SJCRH30 (cell line): ENCODE measurements at places on chromosomes 4 and X. TPM values are rescaled to one million over a fixed set of nuclear protein-coding genes. Genes with fewer than 3 reads are reported as not detected.

Gene MAGEE1
- 2.0 and 2.1 TPM in 2 replicates for total RNA-seq

- no peaks in the 10 kb centered on the region for H3K27me3 ChIP-seq
- no peaks in the 10 kb centered on the region for H3K4me1 ChIP-seq
- no peaks in the 10 kb centered on the region for H3K36me3 ChIP-seq
- no peak for DNase-seq
- H3K27ac ChIP-seq, result no peak overlapping the region
Measured at GRCh38 chr4:146029147-146029546, 90.5 kb upstream of the ZNF827 start.

Gene YIPF7
- total RNA-seq, result not detected in 2 replicates

GRCh38 chr4:147044241-147044640, 98.6 kb upstream of the TTC29 start:
- H3K27ac ChIP-seq, result no peak overlapping the region
- H3K36me3 ChIP-seq, result no peaks in the 10 kb centered on the region
- peaks cover 19% of the 10 kb centered on the region for H3K4me1 ChIP-seq
- DNase-seq, result no peak

DNA sequence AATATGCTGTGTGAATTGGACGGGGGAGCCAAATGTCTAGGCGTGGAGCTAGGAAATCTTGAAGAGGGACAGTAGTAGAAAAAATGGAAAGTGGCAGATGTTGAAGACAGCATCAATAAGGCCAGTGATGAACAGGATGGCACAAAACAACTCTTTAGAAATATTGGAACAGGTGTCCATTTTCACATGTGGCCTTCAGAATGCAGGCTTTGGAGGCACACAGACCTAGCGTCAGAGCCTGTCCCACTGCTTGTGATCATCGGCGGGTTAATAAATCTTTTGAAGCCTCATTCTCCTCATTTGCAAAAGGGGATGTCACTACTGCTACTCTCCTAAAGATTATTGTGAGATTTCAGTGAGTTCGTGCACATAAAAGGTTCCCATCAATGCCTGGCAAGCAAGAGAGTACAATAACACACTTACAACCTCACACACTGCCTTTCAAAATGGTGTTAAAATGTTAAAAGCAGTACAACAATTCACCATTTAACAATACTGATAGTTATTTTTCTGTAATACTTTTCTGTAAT, 2.4 kb downstream of the PDLIM3 start:
- no peaks in the 10 kb centered on the region for H3K27me3 ChIP-seq
- peaks cover 12% of the 10 kb centered on the region; the same call in 1 of the 2 replicates for H3K36me3 ChIP-seq
- H3K4me1 ChIP-seq, result peaks cover 16% of the 10 kb centered on the region
- H3K4me3 ChIP-seq, result peak overlapping the region; percentile 98

- H3K27me3 ChIP-seq, result no peaks in the 10 kb centered on the region
- H3K4me1 ChIP-seq, result no peaks in the 10 kb centered on the region
- no peaks in the 10 kb centered on the region for H3K36me3 ChIP-seq
Measured at GRCh38 chr4:68447201-68447600, at the start of gene TMPRSS11E. Gene TMPRSS11E (plus strand): TSS chr4:68447463. CDS start chr4:68447513, 50 bp downstream.

GRCh38 chr4:185936650-185937376, 124.8 kb upstream of the SORBS2 start:
- DNase-seq, result no peak
- no peak overlapping the region for H3K4me3 ChIP-seq
- H3K36me3 ChIP-seq, result no peaks in the 10 kb centered on the region
- no peak overlapping the region for H3K27ac ChIP-seq
